ENCODE measurements at places on chromosomes 3 and 15.

DNA sequence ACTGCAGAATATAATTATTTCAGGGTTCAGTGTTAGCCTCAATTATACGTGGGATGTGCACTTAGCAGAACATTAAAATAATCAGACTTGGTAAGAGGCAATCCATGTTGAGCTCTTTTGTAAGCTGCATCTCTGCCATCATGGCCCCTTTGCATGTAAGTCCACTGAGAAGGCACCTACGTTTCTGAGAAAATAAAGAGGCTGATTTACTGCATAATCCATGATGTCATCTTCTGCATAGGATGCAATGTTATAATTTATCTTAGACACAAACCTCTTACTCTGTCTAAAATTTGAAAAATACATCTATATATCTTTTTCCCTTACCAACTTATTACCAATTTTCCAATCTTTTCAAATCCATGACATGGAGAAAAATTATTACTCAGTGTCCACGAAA is 1294.7 kb downstream of the ZPLD1 start:
- no peak for DNase-seq

DNA sequence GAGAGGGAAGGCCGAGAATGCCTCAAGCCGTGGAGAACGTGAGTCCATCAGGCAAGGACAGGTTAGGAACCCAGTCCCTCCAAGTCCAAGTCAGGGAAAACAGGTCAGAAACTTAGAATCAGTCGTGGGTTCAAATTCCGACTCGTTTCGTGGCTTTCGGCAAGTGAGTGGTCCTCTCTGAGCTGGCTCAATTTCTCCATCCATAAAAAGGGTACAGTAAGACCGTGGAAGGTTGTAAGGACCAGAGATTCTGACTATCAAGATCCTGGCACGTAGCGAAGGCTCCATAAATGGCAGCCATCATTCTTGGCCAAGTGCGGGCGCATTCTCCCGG is 604 bp upstream of the MED12L start:
- no peak for DNase-seq

DNA sequence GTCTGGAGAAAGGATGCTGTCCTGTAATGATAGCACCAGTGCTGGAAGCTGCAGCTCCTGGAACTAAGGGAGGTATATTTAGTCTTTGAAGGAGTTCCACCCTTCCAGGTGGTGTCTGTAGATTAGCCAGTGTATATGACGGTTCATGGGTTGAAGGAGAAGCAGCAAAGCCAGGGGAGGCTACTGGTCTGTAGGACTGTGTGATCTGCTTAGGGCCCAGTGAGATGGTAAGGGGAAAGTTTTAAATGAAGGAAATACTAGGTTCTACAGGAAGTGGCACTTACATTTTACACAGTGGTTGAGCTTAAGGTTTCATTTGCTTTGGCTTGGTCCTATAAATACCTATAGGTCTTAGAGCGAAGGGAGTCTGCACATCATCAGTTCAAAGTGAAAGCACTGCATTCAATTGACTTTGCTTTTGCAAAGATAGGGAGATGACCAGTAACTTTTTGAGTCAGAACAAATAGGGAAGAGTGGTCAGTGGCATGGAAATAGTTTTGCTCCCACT is 5.6 kb downstream of the SLC25A38 start:
- no peak for DNase-seq

DNA sequence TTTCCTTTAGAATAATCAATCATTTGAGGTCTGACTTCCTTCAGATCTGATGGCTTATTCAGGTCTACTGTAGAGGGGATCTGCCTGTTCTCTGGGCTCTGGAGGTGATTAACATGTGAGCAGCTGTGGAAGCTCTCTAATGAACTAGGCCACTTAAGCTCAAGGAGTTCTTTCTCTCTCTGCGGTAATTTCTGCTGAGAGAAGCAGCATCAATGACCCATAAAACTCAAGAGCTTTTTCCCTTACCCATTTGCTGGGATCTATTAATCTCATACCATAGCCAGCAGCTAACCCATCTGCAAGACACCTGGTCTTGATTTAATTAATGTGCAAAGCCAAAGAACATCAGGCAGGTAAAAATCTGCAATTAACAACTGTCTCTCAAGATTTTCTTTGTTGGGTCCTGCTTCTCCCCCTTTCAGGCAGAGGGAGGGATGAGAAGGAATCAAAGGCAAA is 73.2 kb upstream of the DLG1 start:
- DNase-seq: no peak

GRCh38 chr3:69116897-69117296 is 5.5 kb downstream of the LMOD3 start:
- DNase-seq: no peak

DNA sequence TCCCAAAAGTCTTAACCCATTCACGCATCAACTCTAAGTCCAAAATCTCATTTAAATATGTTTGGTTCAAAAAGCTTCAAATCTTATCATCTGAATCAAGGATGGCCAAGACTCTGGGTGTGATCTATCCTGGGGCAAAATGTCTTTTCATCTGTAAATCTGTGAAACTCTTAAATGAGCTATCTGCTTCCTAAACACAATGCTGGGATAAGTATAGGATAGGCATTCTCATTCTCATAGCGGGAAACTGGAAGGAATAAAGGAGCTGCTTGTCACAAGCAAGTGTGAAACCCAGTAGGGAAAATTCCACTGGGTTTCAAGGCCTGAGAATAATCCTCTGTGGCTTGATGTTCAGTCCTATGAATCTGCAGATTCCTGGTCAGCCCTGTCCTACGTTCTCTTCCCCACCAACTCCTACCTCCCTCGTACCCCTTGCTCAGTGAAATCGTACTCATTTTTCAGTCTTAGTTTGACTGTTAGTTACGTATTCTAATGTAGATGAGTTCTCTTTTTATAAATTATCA is 156.7 kb downstream of the EPHA3 start:
- no peak for DNase-seq

DNA sequence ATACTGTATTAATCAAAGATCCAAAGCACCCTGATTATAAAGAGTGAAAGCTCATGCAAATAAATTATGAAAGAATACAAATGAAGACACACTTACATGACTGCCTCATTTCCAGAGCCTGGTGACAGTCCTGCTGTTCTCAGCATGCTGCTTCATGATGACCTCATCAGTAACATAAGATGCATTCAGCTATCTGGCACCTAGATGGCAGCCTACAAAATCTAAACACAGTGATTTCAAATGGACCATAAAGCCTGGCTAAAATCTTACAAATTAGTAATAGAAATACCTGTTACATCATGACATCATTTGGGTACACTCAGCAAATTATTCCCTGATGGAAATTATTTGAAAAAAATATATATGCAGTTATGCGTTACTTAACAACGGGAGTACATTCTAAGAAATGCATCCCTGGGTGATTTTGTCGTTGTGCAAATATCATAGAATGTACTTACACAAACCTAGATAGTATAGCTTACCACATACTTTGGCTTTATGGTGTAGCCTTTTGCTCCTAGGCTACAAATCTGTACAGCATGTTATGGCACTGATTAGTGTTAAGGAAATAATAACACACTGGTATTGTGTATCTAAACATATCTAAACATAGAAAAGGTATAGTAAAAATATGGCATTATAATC is 207.2 kb downstream of the EPHA3 start:
- no peak for DNase-seq

- DNase-seq: no peak
Measured at GRCh38 chr3:84666468-84666867, 292.3 kb upstream of the CADM2 start.

GRCh38 chr15:26598704-26599103 is 174.2 kb downstream of the GABRB3 start:
- DNase-seq: no peak

GRCh38 chr15:42053010-42053409 is 32.2 kb upstream of the PLA2G4E start:
- no peak for DNase-seq

DNA sequence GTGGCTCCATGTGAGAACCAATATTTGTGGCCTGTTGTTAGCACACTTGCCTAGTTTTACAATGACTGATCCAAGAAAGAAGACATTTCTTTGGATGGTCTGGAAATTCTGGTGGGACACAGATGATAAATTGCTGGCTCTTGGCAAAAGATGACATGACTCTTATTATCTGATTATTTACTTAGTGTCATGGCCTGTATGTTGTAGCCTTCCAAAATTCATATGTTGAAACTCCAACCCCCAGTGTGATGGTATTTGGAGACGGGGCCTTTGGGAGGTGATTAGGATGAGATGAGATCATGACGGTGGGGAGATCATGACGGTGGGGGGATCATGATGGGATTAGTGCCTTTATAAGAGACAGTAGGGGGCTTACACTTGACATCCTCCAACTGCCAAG is 30.0 kb upstream of the AKAP13 start:
- DNase-seq: no peak

GRCh38 chr15:99466701-99467337 is 99.0 kb upstream of the MEF2A start:
- no peak for DNase-seq

- no peak for DNase-seq
Measured at GRCh38 chr3:64388886-64389285, 163.6 kb upstream of the PRICKLE2 start.

GRCh38 chr3:119553823-119554415 is 5.5 kb downstream of the CD80 start:
- DNase-seq: no peak

- DNase-seq: no peak
Measured at GRCh38 chr3:4678320-4678719, 185.2 kb downstream of the ITPR1 start.

GRCh38 chr15:101451846-101452245 is 37.7 kb downstream of the PCSK6 start:
- DNase-seq: no peak

GRCh38 chr3:190443257-190443656 is 6.4 kb downstream of the TMEM207 start:
- DNase-seq: no peak

GRCh38 chr3:139236336-139236735 is 107.5 kb upstream of the MRPS22 start:
- DNase-seq: no peak

GRCh38 chr15:68197170-68197492 is 8.0 kb downstream of the CALML4 start:
- DNase-seq: no peak

DNA sequence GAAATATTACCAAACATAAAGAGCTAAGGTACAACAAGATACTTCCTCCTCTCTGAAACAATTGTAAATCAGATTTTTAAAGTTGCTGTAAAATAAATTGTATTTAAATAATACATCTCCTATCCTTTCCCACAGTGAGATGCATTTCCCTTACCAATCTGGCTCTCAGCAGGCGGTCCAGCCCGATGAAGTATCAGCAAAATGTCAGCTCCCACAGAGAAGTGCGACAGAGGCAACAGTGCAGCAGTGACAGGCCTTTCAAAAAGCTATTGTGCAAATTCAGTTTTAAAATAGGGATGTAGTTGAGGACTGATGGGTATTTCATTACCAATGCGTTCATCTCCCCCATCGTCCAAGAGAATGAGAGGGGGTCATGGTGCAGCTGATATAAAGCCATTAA is 733.2 kb upstream of the GOLIM4 start:
- no peak for DNase-seq

GRCh38 chr15:64987136-64987535 is 2.6 kb downstream of the SPG21 start:
- DNase-seq: no peak

- DNase-seq: no peak
Measured at GRCh38 chr3:18190646-18191045, 234.5 kb downstream of the SATB1 start.

GRCh38 chr3:125126323-125126722 is 70.5 kb upstream of the HEG1 start:
- no peak for DNase-seq

DNA sequence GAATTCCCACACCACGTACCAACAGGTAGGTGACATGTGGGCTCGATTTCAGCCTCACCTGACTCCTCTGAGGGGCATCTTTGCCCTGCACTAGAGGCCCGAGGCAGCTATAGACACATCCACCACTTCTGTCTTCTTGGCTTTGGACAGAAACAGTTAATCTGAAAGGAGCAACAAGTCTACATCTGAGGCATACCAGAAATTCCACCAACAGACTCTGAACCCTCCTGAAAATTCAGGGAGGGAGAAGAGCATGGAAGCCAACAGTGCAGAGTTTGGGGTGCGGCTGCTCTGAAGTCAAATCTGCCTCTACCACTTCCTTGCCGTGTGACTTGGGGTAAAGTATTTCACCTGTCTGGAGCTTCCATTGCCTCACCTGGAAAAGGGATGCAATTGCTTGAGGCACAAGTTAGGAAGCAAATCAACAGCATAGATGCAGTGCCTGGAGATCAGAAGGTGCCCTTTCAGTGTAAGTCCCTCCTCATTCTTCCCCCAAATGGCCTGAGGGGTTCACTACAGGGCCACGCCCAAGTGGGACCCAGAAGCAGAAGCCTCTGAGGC is 119.8 kb downstream of the SHQ1 start:
- DNase-seq: no peak

GRCh38 chr3:184255291-184256039 is 5.9 kb downstream of the CAMK2N2 start:
- DNase-seq: no peak

- no peak for DNase-seq
Measured at GRCh38 chr3:136909187-136909586, 47.2 kb downstream of the NCK1 start.

DNA sequence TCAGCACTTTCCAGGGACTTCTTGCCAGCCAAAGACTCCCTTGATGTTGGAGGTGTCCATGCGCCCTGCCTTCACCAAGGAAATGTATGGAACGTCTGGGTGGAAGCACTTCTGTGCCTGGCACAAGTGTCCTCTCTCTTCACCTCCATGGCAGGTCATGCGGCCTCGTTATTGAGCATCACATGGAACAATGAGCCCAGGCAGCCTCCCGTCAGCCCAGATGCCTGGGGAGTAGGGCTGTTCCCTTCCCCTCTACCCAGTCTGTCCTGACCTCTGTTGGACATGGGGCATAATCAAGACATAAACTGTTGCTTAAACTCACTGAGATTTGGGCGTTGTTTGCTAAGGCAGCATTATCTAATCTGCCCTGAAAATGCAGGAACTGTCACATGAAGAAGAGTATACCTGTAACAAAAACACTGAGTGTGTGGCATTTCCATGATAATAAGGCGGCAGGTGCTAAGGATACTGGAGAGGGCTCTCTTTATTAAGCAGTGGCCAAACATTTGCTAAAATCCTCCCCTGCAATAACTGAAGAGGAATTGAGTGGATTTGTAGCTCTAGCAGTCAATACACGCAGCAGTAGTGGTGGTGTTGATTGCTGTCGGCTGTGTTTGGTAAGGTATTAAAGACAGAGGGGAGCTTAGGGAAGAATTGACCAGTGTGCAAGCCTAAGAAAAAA is 338.2 kb upstream of the ATP10A start:
- no peak for DNase-seq

DNA sequence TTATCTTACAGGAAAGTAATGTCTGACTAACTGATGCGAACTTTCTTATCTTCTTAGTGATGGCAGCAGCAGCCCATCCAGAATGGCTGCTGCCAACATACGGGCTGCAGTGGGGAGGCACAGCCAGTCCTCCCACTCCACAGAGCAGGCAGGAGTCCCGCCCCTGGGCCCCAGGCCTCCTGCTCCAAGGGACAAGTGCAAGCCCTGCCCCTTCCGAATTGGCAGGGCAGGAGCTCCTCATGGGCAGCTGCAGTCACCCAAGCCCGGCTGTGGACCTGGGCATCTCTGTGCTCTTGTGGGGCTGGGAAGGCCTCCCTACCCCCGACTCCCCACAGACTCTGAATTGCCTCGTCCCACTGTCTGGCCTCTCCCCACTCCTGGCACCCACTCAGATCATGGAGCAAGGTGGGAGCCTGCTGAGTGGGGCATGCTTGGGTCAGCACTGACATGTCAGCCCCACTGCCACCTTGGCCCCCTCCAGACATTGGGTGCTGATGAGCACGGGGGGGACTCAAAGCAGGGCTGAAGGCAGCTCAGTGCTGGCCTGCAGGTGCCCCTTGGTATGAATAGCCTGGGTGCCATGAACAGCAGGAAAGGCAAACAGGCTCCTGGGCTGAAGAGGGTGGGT is 618.9 kb upstream of the KCNMB2 start:
- DNase-seq: no peak
